HAP-1 (cell line): ENCODE measurements at places on chromosomes 1 and 21.
A peak's percentile ranks its signal among the peaks of the same experiment; 100 is the strongest.

DNA sequence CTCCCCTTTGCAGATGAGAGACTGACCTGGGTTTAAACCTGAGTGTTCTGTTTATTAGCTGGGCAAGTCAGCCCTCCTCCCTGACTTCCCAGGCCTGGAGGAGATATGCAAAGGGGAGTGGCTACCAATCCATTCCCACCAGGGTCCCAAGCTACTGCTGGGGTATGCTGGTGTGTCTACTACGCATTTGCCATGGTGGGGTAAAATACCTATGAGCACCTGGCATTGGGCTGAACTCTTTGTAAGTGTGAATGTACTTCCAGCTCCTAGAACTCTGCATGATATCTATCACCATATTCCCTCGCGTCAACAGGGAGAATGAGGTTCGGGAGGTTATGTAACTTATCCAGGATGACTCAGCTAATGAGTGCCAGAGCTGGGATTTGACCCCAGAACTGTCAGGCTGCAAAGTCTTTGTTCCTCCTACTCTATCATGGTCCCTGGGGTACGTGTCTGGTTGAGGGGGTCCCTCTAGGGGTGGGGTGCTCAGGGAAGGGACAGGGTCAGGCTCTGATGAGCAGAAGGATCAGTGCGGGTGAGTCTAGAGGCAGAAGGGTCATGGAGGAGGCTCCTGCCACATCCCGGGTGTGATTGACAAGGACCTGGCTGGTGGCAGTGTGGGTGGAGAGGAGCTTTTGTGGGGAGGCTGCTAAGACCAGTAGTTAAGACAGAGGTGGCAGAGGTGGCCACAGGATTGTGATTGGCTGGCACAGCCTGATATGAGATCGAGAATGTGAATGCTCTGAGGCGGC lies 16.7 kb downstream of the AMPD2 start:
- peak; percentile 1 for DNase-seq

DNA sequence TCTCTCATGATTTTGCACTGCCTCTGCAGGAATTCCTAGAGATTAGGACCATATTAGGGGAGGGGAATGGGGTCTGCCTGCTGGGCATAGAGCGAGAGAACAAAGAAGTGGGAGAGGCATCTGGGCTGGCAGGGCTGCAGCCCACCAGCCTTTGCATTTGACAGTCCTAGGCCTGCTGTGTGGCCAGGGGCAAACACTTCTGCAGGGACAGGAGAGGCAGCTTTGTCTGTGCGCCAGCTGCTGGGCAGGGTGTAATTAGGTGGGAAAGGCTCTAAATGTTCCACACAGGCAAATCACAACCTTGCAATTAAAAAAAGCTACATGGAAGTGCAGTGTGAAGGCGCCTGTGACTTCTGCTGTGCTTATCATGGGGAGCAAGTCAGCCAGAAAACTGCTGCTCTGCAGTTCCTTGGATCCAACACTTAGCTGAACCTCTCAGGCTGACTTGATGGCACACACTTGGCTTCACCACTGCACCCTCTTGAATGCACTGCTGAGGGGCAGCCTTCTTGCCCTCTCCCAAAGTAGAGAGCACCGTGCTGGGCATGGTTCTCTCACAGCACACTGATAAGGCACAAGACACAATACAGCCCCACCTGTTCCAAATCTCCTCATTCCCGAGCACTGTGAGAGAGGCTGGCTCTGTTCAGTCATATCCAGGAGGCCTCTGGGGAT lies 73.6 kb upstream of the TLR5 start:
- no peak for DNase-seq

- no peak for DNase-seq
These were observed 345 bp downstream of the FTCD start for GRCh38 chr21:46154955-46155513.

DNA sequence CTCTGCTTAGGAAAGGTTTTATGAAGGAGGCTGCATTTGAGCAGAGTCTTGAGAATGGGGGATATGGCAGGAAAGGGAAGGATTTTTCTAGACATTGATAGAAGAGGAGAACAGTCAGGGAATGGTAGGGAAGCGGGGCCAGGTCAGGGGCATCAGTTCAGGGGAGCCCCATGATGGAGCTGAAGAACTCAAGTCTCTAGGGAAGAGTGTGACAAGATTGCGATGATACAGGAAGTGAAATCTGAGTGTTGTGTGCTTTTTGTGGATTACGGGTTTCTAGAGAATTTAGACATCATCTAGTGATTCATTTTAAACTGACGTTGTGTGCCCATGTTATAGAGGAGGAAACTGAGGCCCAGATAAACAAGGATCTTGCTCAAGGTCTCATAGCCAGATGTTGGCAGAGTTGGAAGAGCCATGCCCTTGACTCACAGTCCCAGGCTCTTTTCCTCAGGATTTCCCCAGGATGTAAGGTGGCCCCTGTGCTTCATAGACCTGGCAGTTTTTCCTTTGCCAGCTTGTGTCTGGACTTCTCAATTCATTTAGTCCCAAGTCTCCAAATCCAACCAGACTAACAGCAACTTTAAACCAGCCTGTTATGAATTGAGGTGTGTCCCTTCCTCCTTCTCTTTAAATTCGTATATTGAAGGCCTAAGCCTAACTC lies 130.3 kb downstream of the ROR1 start:
- no peak for DNase-seq
